ENCODE measurements at places on chromosomes 4 and X.

GRCh38 chr4:142405695-142406498 lies 440.2 kb downstream of the INPP4B start:
- DNase-seq: no peak

DNA sequence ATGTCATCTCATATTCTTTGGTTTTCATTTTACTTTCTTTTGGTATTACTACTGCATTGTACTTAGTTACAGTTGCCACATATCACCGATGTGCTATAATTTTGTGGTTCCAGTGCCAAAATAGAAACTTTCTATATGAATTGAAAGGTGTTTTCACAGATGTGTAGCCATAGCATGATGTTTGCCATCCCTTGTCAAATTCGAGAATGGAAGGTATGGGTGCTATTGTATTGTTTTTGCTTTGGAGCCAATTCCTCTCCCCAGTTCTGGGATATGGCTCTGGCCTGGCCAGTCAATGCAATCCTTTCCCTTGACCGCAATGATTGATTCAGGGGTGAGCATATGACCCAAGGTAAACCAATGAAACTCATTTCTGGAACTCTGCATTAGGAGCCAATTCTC lies 86.2 kb upstream of the RPS6KA3 start:
- no peak for DNase-seq

DNA sequence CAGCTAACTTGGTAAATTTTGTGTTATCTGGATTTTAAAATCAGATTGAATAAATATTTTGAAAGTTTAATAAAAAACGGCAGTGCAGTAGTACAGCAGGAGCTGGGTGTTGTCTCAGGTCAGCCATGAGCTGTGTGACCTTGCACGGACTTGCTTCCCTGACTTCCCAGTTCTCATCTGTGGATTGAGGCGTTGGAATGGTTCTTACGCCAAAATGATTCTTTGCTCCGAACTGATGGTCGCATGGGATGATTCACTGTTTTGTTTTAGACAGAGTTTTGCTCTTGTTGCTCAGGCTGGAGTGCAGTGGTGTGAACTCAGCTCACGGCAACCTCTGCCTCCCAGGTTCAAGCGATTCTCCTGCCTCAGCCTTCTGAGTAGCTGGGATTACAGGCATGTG lies 45.0 kb downstream of the RGS12 start:
- DNase-seq: no peak

GRCh38 chr4:172813359-172813923 lies 355.2 kb upstream of the GALNT7 start:
- DNase-seq: no peak

- no peak for DNase-seq
Observed at GRCh38 chr4:150231107-150231770, 153.0 kb downstream of the DCLK2 start.

DNA sequence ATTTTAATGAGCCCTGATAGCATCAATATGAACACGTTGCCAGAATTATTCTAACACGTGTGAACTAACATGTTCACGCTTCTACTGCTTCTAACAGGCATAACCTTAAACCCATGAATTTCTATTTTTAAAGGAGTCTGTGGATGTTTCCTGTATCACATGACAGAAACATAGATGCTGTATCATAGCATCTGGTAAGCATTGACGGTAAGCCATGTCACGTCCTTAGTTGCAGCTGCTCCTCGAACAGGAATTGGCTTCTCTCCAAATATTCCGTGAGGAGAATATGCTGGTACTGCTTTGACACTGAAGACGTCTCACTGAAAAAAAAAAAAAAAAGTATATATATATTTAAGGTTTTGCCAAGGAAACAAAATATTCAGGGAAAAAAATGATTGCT lies 105.1 kb upstream of the MXRA5 start:
- DNase-seq: no peak

GRCh38 chr4:69860521-69861298 lies 765 bp upstream of the SULT1E1 start:
- no peak for DNase-seq

DNA sequence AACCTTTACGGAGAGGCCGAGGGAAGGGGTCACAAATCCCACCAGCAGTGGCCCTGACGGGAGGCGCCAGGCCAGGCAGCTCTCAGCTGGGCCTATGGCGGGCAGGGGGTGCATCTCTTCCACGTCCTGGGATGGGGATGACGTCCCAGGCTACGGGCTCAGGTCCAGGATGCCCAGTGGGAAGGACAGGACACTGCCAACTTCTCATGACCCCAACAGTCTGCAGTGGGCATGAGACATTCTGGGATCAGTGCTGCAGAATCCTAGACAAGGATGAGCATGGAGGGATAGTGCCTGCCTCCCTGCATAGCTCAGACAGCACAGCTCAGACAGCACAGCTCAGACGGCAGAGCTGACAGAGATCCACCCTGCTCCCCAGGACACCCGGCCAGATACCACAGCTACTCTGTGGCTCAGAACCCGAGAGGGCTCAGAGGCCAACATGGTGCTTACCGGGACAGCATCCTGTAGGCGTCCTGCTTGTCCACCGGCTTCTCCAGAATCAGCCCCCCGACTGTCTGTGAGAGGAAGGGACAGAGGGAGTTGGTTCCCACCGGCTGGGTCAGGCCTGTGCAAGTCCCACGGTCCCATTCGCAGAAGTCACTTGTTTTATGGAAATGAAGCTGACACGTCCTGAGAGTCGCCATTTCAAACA lies 17.3 kb downstream of the ASMTL start:
- no peak for DNase-seq

- DNase-seq: no peak
Observed at GRCh38 chr4:102094481-102094880, 250.8 kb downstream of the SLC39A8 start.

DNA sequence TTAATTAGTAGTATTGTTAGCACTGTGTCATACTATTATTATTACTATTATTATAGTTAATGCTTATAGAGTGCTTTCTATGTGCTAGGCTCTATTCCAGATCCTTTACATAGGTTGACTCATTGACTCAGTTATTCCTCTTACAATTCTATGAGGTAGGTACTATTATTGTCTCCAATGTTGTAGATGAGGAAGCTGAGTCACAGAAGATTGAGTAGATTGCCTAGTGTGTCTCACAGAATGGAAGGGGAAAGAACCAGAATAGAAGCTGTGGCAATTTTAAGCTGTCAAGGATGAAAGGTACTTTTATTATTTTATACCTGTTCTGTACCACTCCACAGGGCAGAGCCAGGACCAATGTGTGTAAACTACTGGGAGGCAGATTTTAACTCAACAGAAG lies 1.9 kb upstream of the TCEAL1 start:
- DNase-seq: no peak

DNA sequence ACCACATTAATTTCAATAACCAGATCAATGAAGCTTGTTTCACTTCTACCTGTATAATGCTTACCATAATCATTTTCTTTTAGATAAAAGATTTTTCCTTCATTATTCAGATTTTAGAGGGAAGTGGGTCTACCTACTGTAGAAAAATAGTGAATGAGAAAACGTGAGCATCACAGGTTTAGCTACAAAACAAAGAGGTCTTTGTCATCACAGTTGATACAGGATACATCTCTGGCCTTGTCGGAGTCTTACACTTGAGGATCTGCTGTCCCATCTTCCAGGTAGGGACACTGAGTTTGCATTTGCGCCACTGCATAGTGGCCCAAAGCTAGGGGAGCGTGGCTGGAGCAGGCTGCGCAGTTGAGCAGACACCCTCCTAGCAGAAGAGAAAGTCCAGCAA lies 710 bp downstream of the CLDN24 start:
- no peak for DNase-seq

DNA sequence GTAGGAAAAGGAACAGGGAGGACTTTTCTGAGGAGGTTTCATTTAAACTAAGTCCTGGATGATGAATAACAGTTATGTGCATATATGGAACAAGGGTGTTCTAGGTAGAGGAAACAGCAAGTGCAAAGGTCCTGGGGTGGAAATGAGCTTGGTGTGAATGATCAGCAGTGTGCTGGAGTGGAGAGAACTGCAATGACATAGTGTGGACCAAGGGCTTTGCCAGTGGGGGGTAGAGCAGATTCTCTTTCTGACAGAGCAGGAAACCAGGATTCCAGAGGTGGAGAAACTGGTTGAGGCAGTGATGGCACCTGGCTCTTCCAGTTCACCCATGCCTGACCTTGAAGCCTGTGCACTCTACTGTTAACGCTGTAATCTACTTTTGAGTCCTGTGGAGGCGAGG lies 1.7 kb downstream of the PPP1R3F start:
- DNase-seq: no peak

GRCh38 chr4:3233391-3234071 lies 15.4 kb upstream of the MSANTD1 start:
- DNase-seq: no peak

DNA sequence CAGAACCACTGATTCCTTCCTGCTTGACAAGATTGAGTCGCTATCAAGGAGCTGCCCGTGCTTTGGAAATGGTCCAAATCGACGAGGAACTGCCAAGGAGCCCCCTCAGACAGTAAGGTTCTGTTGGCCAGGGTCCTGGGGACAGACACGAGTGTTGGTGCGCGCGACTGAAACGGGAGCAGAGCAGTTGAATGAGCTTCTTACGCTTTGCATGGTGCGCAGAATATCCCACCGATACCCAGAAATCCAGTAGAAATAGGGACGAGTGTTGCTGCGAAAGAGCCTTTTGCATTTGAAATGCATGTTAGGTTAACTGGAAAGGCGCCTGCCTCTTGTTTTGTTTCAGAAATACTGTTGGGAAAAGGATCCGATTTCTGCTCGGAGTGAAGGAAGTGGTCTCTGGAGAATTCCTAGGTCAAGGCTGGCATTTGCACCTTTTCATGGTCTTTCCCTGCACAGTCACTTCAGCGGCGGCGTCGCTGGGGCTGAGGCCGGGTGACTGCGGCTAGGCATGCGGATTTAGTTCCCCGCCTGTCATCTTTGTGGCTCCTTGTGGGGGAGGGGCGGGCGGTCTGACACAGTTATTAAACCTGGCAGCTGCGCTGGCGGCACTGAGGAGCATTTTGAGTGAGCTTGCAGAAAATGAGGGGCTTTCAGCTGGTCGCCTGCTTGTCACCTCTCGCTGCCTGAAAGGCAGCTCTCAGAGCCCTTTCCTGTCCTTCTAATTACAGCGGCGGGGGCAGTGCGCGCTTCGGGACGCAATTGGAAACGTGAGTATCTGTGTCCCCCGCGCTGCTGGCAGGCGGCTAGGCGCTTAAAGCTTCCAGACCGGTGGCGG lies 51.5 kb upstream of the TRIM2 start:
- DNase-seq: peak; percentile 77

GRCh38 chr4:100421361-100421978 lies 96.4 kb downstream of the EMCN start:
- no peak for DNase-seq

GRCh38 chr4:176789955-176790354 lies 2.8 kb downstream of the VEGFC start:
- DNase-seq: no peak

DNA sequence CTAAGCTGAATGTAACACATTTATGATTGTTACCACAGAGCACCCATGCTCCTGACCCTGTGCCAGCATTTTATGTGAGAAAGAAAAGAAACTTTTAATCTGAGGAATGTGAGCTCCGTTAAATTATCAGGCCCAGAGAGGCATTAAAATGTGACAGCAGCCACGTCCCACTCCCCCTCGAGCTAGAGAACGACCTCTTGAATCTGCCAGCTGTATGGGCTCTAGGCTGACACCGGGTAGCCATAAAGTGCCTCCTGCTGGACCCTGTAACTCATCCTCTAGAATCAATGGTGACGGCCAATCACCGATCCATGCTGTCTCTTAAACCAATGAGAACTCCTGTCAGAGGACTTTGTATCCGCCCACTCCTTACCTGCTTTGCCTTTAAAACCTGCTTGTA lies 110.2 kb upstream of the ADRA2C start:
- DNase-seq: no peak

- DNase-seq: no peak
Observed at GRCh38 chr4:12926189-12927066, 557.7 kb downstream of the RAB28 start.

DNA sequence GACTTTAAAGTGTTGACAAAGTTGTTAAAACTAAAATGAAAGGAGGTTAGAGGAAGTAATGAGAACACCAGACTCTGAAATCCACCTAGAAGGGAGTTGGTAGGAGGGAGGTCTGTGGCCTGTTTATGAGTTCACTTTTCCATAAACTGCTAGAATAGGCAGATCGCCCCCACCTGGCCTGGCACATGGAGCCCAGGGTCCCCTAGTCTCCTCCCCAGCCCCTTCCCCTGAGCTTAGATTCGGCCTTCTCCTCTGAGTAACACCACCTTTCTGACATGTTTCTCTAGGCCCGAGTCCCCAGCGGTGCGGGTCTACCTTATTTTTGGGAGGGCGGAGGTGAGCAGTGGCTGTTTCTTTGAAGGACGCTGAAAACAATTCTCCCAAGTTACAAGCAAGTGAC lies 54.5 kb upstream of the FAT1 start:
- DNase-seq: no peak

DNA sequence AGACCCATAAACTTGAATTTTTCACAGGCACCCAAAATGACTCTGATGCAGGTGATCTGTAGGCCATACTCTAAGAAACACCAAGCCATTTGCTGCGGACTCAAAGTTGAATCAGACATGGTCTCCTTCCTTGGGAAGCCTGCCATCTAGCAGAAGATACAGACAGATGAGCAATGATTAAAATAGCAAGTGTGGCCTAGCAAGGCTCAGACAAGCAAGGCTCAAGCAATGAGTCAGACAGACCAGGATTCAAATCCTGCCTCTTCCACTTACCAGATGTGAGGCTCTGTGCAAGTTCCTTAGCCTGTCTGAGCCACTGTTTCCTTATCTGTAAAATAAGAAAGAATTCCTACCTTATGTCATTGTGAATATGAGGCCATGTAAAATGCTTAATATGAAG lies 2.3 kb downstream of the CCDC149 start:
- DNase-seq: no peak

DNA sequence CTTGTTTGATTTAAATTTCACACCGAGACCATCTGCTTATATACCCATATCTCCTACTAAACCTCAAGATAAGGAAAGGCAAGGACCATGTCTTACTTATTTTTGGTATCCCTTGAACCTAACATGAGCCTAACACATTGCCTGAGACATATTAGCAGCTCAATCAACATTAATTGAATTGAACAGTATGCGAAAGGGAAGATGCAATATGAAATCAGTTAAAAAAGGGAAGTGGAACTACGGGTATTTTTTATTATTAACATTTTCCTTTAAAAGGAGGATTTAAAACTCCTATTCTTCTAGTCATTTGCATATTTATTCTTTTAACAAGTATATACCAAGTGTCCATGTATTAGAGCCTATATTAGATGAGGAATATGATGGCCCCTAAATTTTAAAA lies 197.0 kb downstream of the CAMK2D start:
- no peak for DNase-seq
